ENCODE measurements at places on chromosomes 3 and 15.

- DNase-seq, result peak; percentile 13
Observed at GRCh38 chr3:98573181-98573728, 20.2 kb downstream of the CPOX start.

DNA sequence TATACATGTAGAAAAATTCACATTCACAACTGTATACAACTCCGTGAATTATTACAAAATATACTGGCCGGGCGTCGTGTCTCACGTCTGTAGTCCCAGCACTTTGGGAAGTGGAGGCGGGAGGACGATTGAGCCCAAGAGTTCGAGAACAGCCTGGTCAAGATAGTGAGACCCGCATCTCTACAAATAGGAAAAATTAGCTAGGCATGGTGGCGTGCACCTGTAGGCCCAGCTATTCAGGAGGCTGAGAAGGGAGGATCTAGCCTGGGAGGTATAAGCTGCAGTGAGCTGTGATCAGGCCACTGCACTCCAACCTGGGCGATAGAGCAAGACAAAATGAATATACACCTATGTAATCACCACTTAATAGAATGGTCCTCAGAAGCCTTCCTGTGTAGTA is 1.3 kb downstream of the RAD51 start:
- DNase-seq, result no peak

GRCh38 chr3:167780214-167780883 is 44.8 kb downstream of the SERPINI1 start:
- no peak for DNase-seq

DNA sequence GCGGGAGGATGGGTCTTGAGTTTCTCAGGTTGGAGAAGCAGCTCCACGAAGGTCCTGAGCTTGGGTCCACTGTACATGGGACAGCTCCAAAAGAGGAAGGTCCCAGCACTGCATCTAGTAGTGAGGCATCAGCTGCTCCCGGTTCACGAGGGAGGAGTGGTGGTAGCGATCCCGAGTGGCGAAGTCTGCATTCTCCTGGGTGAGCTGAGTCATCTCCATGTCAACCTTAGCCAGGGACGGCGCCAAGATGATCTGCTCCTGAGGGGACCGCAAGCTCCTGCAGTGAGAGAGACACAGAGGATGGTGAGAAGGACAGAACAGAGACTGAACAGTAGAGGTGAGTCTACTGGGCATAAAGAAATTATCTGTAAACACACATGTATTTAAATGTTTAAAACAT is 28.0 kb upstream of the HEG1 start:
- DNase-seq, result no peak
